T-helper 2 cell (primary cell): ENCODE measurements at places on chromosomes 3 and 15.

DNA sequence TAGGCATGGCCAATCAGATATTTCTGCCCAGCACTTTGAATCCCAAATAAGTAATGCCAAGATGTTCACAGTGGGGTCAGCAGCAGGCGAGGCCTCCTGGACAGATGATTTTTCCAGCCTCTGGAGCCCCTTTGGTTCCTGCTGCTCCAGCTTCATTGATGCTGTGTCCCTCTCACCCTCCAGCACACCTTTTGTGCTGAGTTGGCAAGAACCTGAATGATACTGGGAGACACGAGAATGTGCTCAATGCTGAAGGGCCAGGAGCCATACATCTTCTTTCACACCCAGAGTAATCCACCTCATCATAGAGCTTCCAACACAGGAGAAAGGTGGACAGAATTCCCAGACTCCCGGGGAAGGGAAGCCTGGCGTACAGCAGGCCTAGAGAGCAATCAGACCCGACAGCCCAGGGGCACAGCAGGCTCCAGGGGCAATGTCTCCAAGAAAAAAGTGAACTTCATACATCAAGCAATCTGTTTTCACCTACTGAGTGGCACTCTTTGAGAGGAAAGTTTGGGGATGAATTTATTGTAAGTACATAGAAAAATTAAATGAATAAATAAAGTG, 6.7 kb upstream of the DAPK2 start:
- no peak for DNase-seq

- DNase-seq = no peak
Observed at GRCh38 chr15:61041886-61042285, 187.2 kb downstream of the RORA start.

DNA sequence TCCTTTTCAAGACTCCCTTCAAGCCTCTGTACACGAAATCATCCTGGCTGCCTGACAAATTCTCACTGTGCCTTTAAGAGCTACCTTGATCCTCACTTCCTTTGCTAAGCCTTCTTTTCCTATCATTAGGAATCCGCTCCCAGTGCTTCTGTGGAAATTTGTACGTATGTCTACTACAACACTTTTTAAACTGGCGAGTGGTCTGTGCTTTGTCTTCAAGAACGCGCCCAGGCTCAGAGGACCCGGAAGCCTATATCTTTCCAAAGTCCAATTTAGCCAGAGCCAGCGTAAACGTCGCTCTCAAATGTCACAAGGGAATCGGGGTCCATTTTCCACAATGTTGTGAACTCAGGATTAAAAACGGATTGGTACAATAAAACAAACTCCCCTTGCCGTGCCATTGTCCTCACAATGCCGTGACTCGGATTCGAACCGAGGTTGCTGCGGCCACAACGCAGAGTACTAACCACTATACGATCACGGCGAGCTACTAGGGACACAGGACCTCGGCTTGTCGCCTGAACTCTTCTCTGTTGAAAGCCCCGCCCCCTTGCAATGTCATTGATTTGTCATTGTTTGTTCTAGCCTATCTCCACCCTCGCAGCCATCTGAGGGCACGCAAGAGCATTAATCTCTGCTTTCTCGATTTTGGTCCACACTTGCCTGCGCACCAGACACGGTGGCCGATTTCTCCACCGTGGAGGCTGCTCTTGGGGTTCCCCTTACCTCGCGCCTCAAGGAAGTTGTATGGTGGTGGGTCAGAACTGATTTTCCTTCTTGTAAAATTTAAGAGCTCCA, 12.4 kb upstream of the SHF start:
- DNase-seq = peak; percentile 97

DNA sequence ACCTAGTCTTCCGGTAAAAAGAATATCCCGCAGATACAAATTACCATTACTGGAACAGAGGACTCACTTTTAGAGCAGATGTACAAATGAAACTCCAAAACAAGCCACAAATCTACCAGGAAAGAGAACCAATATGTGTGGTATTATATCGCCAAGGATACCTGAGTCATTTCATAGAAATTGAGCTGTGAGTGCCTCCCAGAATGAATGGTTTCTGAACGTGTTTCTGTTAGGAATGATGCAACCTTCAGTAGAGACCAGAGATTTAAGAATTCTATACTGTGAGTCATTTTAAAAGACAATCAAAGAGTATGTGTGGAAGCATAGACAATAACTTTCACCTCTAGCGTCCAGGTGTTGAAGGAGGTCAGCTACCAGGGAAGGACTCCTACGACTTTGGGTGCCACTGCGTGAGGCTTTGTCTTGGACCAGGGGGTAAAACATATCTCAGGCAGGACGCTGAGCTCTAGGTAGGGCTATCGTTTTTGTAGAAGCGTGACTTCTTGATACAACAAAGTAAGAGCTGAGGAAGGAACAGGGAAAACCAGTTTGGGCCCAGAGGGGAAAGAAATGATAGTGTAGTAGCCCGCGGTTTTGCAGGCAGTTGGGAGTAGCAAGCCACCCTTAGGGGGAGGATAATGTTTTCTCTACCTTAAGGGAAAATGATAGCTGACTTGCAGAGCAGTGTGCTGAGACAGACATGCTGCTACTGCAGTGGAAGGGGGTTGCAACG, 210.4 kb downstream of the TP63 start:
- no peak for DNase-seq

GRCh38 chr3:174958671-174959328, 99.7 kb downstream of the NAALADL2 start:
- no peak for DNase-seq

- no peak for DNase-seq
Observed at GRCh38 chr15:87527416-87527815, 729.1 kb downstream of the NTRK3 start.

DNA sequence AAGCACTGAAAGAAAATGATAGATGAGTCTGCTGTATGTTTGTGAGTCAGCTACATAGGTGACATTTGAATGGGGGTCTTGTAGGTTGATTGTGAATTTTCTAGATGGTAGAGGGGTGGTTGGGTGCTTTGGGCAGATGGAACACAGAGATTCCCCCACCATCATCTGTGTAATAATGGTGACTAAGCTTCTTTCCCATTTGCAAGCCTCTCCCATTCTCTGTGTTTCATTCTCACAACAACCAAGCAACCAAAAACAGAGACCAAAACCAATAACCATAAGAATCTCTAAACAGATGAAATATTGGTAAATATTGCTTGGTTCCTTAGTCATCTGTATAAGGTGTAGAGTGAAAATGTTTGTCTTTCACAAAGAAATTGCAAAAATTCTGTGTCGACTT, 17.8 kb upstream of the UTS2B start:
- DNase-seq = no peak

GRCh38 chr3:37899101-37899707, 37.5 kb downstream of the CTDSPL start:
- DNase-seq = no peak
